Dermis microvascular lymphatic vessel endothelial cell (primary cell): ENCODE measurements at places on chromosomes 12 and 14. TPM values are rescaled to one million over a fixed set of nuclear protein-coding genes. Genes with fewer than 3 reads are reported as not detected.

DNA sequence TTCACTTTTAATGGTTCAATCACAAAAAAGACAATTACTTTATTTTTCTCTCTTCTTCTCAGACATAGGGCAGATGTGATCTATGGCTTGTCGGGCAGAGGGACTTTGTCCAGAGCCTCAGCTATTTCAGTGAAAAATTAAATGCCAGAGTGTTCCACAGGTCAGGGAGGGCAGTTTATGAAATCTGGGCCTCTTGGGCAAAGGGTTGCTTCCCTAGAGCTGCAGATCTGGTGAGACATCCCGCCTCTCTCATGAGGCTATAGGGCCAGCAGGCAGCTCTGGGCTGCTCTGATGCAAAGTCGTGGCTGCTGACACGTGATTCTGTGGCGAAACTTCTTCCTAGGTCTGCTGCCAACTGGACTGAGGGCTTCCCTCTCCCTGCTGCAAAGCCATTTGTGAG lies 6.0 kb downstream of the CLMN start:
- no peak for DNase-seq

The FOXN4 gene
- not detected in 2 replicates for total RNA-seq

DNA sequence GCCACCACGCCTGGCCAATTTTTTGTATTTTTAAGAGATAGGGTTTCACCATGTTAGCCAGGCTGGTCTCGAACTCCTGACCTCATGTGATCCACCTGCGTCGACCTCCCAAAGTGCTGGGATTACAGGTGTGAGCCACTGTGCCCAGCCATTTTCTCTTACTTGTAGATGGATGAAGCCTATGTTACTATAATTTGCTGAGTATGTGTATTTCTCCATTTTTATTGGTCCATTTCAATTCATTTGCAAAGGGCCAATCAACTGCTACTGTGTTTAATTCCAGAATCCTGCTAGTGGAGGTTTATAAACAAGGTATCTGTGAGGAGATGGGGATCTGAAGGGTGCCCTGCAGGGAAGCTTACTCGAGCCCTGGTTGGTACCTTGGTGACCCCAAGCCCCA lies 101.7 kb upstream of the MAX start:
- DNase-seq = no peak

DNA sequence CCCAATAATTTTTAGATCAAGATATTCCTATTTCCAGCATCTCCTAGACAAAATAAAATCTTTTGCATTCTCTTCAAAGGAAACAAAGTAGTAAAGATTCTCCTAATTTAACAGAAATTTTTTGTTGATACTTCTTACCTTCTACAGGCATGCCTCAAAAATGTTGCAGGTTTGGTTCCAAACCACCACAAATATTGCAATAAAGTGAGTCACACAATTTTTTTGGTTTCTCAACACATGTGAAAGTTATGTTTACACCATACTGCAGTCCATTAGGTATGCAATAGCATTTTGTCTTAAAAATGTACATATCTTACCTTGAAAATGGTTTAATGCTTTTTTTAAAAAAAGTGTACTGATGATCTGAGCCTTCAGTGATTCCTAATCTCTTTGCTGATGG lies 65.6 kb upstream of the USP15 start:
- no peak for DNase-seq

DNA sequence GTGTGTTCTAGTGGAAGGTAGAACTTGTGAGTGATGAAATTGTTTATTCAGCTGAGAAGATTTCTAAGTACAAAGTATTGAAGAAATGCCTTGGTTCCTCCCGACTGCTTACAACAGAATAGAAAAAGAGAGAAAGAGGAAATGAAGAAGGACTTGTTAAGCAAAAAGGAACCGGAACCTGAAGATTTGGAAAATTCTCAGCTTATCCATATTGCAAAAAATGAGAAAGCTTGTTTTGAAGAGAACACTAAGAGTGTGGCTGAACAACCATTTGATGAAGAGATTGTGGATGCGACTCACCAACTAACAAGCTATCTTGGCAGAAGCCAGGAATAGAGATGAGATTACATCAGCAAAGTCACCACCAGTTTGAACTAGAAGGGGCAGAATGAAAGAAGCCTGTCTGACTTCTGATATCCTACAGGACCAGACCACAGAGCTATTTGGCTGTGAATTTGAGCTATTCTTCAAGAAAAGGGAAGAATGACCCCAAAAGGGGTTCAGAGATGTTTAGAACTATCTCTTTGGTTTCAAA lies 15.1 kb downstream of the NDUFA9 start:
- DNase-seq = no peak

The REP15 gene
- total RNA-seq = 5.4 and 12.3 TPM in 2 replicates

The LGMN gene
- total RNA-seq = 52.6 and 209 TPM in 2 replicates

The PARP11 gene
- total RNA-seq = 2.7 and 5.3 TPM in 2 replicates

- no peak for DNase-seq
Observed at GRCh38 chr12:54977857-54978256, 6.7 kb downstream of the TESPA1 start.

GRCh38 chr14:67486890-67487289 lies 1.6 kb downstream of the TMEM229B start:
- no peak for DNase-seq

DNA sequence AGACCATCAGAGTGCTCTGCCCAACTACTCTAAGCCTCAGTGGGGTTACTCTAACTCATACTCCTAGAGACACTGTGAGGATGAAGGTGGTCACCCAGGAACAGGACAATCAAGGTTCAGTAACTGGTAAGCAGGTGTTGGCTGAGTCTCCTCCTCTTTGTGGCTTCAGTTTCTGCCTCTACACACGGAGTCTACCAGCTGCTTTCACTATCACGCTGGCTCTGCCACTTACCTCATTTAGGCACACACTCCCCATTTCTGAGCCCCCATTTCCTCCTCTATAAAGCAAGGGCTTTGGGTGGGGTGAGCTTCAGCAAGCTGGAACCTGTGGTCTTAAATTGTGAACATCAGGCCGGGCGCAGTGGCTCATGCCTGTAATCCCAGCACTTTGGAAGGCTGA lies 7.3 kb upstream of the TCHP start:
- no peak for DNase-seq

The CMA1 gene
- not detected in 2 replicates for total RNA-seq

The HAL gene
- total RNA-seq = 0.13 and 0.25 TPM in 2 replicates

The ERBB3 gene
- 0.25 and 0.26 TPM in 2 replicates for total RNA-seq

The DDX11 gene
- 9.9 and 11.6 TPM in 2 replicates for total RNA-seq

GRCh38 chr12:107955966-107956643 lies 173.0 kb upstream of the WSCD2 start:
- no peak for DNase-seq

DNA sequence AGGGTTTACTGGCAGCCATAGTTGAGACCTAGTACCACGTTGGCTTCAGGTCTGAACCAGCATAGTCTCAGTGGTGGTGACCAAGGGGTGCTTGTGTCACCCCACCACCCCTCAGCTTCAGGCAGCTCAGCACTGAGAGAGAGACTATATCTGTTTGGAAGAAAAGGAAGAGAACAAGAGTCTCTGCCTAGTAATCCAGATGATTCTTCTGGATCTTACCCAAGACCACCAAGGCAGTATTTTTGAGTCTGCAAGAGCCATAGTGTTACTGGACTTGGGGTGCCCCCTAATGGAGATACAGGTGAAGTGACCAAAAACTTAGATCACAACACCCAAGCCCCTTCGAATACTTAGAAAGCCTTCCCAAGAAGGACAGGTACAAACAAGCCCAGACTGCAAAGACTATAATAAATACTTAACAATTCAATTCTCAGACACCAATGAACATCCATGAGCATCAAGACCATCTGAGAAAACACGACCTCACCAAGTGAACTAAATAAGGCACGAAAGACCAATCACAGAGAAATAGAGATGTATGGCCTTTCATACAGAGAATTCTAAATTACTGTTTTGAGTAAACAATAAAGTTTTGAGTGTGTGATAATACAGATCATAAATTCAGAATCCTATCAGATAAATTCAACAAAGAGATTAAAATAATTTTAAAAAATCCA lies 107.0 kb downstream of the HELB start:
- DNase-seq = peak; percentile 43

DNA sequence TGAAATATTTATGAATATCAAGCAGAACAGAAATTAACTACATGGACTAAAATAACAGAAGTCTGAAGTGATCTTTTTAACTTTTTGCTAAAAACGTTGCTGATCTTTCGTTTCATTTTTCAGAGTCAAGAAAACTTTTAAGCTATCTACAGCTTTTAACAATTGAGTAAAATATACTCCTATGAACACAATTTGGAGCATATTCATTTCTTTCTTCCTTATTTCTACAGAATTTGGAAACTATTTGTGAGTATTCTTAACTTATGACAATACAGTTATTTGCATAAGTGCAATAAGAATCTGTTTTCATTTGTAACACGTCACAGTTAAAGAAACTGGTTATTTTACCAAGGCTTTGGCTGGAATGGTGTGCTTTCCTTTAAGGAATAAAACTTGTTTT lies 21.0 kb upstream of the B4GALNT1 start:
- no peak for DNase-seq

- DNase-seq = no peak
Observed at GRCh38 chr14:81416194-81416952, 16.2 kb upstream of the STON2 start.

GRCh38 chr12:52715416-52715815 lies 12.1 kb upstream of the KRT77 start:
- DNase-seq = no peak

GRCh38 chr14:73462048-73462715 lies 3.8 kb upstream of the NUMB start:
- peak; percentile 47 for DNase-seq

The OR6C2 gene
- not detected in 2 replicates for total RNA-seq

The FOXG1 gene
- total RNA-seq = not detected in 2 replicates

DNA sequence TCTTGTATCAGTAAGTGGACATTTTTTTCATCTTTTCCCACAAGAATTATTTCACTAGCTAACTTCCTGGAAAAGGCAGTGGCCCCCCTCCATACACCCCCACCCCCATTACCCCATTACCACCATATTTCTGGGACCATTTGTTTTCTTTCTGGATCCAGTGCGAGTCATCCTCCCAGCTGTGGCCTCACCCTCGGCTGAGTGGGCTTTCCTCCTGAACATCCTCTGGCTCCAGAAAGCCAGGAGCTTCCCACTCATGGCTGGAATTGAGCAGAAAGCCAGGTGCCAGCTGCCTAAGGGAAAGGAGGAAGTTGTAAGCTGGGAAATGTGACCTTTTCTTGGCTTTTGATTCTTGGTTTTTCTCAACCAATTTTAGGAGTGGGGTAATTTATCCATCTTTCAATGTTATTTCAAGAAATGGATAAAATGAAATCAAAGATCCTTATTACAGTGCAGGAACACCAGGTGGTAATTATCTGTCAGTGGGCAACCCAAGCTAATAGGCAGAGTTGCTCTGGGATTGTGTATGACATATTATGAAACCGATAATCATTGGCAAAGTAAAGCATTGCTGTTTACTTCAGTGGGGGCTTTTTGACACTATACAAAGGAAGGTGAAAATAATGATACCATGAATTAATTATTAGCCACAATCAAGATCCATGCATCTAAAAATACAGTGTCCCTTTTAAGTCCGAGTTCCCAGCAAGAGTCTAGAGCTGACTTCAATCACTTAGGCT lies 124.6 kb downstream of the KICS2 start:
- DNase-seq = peak; percentile 50

The PAX9 gene
- not detected in 2 replicates for total RNA-seq
